Mononuclear cell (primary cell): ENCODE measurements at places on chromosomes 3 and 15. TPM values are rescaled to one million over a fixed set of nuclear protein-coding genes. Genes with fewer than 3 reads are reported as not detected.

The CACNA2D3 gene
- total RNA-seq = 2.0 TPM

The CACNA1D gene
- total RNA-seq = 0.84 TPM

The BTLA gene
- total RNA-seq = 18.1 TPM

The MRPL46 gene
- total RNA-seq = 8.7 TPM

The GOLGA8H gene
- total RNA-seq = 0.21 TPM

The ZIC4 gene
- total RNA-seq = not detected

The LCMT2 gene
- 9.7 TPM for total RNA-seq

The PRSS50 gene
- total RNA-seq = not detected

The BUB1B gene
- 2.7 TPM for total RNA-seq

The COMMD2 gene
- total RNA-seq = 39.8 TPM

The CFAP100 gene
- not detected for total RNA-seq

The ST8SIA2 gene
- under 0.01 TPM for total RNA-seq

The GOLGA8K gene
- 0.84 TPM for total RNA-seq

The GJD2 gene
- total RNA-seq = not detected

The TUSC7 gene
- total RNA-seq = not detected

The SCG5 gene
- total RNA-seq = 0.21 TPM
